Skin of body (tissue), 3 donors: ENCODE measurements at places on chromosomes 13 and 19. TPM values are rescaled to one million over a fixed set of nuclear protein-coding genes. Genes with fewer than 3 reads are reported as not detected.

MATK gene
- total RNA-seq: 0.99 TPM

KL gene
- total RNA-seq: 2.5 TPM

GJB6 gene
- 120 TPM for total RNA-seq

OR10H1 gene
- not detected for total RNA-seq

ZNF135 gene
- 9.5 TPM for total RNA-seq

AMER2 gene
- 0.49 TPM for total RNA-seq

VSTM1 gene
- total RNA-seq: 1.7 TPM

MADCAM1 gene
- 0.99 TPM for total RNA-seq

CACNA1A gene
- total RNA-seq: 1.5 TPM

TSHZ3 gene
- total RNA-seq: 4.8 TPM

LGALS7B gene
- 285 TPM for total RNA-seq

MYPOP gene
- total RNA-seq: 1.1 TPM

GRAMD1A gene
- 32.7 TPM for total RNA-seq

SYNE4 gene
- total RNA-seq: not detected

POLR1G gene
- total RNA-seq: 2.7 TPM

RXFP2 gene
- total RNA-seq: not detected

NLRP7 gene
- not detected for total RNA-seq

ZNF525 gene
- 13.5 TPM for total RNA-seq

TMEM145 gene
- 0.20 TPM for total RNA-seq

ZNF426 gene
- 15.9 TPM for total RNA-seq

ZBTB7A gene
- total RNA-seq: 12.7 TPM

ERICH6B gene
- total RNA-seq: not detected

HSPB6 gene
- 18.4 TPM for total RNA-seq

ADGRE2 gene
- 1.8 TPM for total RNA-seq

KCTD15 gene
- total RNA-seq: 48.6 TPM

PSG11 gene
- 0.10 TPM for total RNA-seq

GZMM gene
- total RNA-seq: 0.30 TPM
